Right kidney (tissue), 9 donors: ENCODE measurements at places on chromosomes 7 and 10.

DNA sequence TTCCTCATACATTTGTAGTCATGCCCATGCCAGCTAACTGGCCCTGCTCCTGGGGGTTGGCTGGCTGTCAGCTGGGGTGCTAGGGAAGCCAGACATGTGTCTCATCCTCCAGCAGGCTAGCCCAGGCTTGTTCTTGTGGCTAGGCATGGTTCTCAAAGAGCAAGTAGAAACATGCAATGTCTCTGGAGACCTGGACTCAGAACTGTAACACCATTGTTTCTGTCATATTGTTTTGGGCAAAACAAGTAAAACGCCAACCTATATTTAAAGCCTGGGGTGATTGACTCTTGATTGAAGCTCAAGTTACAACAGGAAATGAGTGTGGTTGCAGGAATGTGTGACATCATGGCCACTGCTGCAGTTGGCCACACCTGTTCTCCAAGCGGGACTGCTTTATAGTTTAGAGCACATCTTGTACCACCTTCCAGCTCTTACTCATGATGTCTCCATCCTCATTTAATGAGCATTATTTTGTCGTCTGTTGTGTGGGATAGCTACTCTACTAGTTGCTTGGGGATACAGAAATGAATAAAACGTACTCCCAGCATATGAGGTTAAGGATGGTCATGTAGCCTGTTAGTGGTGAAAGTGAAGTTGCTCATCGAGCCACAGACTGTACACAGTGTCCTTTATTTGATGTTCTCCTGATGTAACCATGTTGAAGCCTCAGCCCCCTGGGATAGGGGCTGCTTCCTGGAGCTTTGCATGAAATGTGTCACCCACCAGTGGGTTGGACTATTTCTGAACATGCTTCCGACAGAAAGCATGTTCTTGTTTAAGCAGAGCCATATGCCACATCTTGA, 168.4 kb downstream of the SORCS3 start:
- no peak for DNase-seq

DNA sequence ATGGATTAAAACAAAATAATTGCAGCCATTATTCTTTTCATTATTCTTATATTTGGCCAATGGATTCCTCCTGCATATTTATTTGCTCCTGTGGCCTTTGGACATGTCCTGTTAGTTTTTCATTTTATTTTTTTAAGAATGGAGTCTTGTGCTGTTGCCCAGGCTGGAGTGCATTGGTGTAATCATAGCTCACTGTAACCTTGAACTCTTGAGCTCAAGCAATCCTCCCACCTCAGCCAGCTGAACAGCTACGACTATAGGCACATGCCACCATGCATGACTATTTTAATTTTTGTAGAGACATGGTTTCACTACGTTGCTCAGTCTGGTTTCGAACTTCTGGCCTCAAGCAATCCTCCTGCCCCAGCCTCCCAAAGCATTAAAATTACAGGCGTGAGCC, 42.7 kb upstream of the SRI start:
- DNase-seq = no peak

- no peak for DNase-seq
Observed at GRCh38 chr7:47170516-47170915, 411.4 kb downstream of the TNS3 start.

GRCh38 chr10:19367176-19367575, 318.6 kb downstream of the MALRD1 start:
- no peak for DNase-seq

DNA sequence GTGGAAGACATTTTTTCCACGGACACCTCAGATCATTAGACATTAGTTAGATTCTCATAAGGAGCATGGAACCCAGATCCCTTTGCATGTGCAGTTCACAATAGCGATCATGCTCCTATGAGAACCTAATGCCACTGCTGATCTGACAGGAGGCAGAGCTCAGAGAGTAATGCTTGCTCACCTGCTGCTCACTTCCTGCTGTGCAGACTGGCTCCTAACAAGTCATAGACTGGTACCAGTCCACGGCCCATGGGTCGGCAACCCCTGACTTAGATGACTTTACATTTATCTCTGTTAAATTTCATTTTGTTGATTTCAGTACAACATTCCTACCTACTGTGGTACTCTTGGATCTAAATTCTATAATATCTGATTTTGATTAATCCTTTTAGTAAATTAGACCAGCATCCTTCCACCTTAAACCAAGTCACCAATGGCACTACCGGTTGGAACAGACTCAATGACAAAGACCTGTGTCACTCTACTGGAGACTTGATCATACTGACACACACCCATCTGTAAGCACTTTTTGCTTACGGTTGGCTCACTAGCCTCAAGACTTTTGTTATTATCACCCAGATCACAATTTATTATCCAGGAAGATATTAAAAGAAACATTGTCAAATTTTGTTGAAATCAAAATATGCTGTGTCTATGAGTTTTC, 8.0 kb upstream of the CCDC71L start:
- DNase-seq = no peak

DNA sequence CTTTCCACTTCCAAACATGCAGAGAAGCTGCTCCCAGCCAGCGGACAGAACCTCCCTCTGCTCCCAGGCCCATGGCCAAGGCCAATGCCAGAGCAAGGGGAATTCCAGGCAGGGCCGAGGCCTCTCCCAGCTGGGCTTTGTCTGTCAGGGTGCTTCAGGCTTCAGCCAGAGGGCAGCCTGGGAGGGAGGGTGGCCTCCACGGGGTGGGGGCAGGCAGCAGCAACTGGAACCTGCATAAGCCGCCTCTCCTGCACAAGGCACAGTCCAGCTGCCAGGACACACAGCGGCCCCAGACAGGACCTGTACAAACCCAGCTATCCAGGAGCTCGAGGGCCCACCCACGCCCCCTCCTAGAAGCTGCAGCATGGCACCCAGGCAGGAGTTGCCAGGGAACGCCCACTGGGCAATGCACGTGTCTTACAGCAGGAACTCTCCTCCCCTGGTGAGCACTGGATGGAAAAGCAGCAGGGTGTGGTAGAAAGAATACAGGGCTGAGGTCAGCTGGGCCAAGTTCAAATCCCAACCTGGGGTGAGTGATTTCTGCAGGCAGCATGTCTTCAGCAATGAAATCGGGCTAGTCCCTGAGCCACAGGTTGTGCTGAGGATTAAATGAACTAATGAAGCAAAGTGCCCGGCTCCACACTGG, 7.6 kb downstream of the FAM53B start:
- no peak for DNase-seq

- no peak for DNase-seq
Observed at GRCh38 chr7:44103923-44104859, at the start of gene AEBP1. TSS of gene AEBP1 (plus strand) at chr7:44104345. CDS start at chr7:44104666, 321 bp downstream.

GRCh38 chr10:46514431-46514861, 42.0 kb downstream of the GPRIN2 start:
- DNase-seq = no peak

GRCh38 chr10:23191764-23192711, at the start of gene PTF1A:
TSS of gene PTF1A (plus strand) at chr10:23192312. CDS start at chr10:23192531, 219 bp downstream.
- DNase-seq = peak; percentile 61

DNA sequence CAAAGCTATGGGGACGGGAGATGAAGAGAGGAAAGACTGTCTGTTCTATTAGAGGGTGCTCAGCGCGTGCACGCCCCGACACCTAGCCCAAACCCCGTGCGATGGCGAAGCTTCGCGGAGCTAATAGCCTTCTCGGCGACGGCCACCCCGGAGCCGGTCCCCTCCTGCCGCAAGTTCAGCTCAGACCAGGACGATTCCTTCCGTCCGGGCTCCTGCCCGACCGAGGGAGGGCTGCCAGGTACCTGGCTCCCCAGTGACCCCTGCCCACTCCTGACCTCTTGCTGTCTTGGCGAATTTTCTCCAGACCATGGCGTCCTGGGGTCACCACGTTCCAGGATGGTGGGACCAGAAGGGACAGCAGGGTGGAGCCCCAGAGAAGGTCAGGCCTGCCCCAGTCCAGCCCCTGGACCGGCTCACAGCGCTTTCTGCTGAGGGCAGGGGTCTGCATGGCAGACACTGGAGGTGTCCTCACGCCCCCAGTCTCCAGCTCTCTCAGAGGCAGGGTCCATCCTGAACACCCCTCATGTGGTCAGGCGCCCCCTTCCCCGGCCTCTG, 36.7 kb downstream of the UNCX start:
- DNase-seq = no peak

GRCh38 chr7:30846378-30846777, 65.3 kb upstream of the AQP1 start:
- DNase-seq = no peak

DNA sequence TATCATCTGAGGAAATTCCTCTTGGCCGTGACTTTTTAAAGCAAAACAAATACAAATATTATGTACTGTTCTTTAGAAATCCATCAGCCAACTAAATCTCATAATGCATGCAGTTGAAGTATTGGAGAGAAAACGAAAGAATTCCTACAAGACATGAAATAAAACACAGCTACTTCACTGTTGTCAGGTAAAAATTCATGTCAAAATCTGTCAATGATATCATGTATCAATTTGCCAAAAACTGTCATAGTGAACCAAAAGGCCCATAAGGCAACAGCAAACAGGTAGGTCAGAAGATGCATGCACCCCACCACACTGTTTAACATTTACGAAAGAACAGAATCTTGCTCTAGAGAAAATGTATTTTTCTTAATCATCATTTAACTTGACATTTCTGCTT, 2.3 kb downstream of the GPR22 start:
- no peak for DNase-seq

GRCh38 chr10:73759512-73760115, 15.4 kb downstream of the SEC24C start:
- no peak for DNase-seq

DNA sequence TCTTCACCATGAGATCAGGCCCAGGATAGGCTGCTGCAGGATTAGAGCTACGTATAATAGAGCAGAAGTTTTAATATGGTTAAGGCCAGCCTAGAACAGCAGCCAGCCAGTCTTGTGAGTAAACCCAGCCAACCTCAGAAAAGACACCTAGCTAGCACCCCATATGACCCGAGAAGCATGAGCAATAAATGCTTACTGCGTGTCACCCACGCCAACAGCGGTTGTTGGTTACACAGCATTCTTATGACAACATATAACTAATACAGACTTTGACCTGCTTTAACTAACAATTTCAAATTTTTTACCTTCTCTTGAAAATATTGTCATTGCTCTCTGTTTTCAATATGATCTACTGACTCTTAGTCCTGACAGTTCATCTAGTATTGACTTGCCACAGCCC, 105.7 kb downstream of the HBP1 start:
- DNase-seq = no peak

DNA sequence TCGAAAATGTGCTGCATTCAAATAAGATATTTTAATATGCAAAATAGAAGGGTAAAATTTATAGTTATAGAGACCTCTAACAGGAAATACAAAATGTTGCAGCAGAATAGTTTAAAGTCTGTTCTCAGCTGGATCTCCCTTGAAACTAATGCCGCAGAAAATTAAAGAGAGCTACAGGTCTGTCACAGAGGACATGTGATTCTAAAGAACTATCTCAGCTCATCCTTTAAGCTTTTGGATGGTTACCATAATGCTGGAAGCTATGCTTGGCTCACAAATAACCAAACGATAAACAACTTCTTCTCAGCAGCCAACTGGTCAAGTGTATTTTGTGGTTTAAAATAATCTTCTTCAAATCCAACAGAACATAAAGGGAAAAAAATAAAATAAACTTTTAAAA, 353.0 kb downstream of the PARD3 start:
- no peak for DNase-seq

GRCh38 chr10:124324451-124324850, 94.3 kb downstream of the OAT start:
- no peak for DNase-seq

DNA sequence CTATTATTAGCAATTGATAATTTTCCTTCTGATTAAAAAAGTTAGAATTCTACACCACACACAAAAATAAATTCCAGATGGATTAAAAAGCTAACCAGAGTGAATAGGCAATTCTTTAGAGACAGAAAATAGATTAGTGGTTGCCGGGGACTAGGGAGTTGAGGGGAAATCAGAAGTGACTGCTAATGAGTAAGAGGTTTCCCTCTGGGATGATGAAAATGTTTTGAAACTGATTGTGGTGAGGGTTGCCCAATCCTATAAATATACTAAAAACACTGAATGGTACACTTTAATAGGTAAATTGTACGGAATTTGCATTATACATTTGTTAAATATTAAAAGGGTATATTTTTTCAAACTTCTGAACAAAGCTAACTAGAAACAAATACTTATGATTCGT, 214.9 kb downstream of the GPAM start:
- DNase-seq = no peak

GRCh38 chr7:28409716-28410627, 2.3 kb upstream of the CREB5 start:
- DNase-seq = peak; percentile 86

- DNase-seq = no peak
Observed at GRCh38 chr10:125742465-125742864, 23.0 kb downstream of the EDRF1 start.

DNA sequence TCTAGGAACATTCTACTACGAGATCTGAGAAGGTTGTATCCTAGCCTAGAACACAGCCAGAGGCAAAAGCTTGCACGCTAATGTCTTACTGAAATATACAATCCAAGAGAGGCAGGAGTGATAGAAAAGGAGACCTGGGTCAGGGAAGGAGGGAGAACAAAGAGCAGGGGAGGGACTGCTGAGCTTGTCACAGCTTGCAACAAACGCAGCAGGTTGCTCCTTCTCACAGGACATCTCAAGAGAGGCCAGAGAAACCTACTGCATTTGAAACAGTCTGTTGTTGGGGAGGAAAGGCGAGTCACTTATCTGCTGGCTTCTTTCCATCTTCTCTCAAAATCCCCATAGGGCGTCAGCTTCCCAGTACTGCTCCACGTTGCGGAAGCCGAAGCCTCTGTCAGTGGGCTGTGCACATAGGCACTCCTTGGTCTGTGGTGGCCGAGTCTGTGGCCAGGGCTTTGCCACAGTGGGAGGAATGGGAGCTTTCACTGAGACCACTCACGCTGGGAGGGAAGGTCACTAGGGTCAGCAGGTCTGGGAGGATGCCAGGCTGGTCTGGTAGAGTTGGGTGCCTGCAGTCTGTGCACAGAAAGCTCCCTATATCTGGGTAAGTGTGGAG, 25.8 kb upstream of the GPNMB start:
- DNase-seq = no peak

DNA sequence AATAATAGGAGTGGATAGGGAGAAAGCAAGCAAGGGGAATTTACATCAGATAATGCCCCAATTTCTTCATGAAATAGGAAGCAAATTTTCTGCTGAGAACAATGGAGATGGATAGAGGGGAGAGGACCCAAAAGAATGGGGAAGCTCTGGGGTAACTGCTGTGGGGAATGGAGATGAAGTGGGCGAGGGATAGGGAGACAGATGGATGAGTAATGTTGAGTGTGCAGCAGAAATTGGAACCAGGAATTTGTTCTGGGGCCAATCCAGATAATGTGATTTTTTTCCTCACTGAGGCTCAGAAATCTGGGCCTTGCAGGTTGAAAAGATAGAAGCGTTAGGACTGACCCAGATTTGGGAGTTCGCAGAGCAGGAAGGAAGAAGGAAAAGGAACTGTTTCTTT, 24.5 kb upstream of the MRC1 start:
- DNase-seq = no peak

- DNase-seq = no peak
Observed at GRCh38 chr7:16399916-16400892, 21.1 kb downstream of the CRPPA start.

GRCh38 chr7:123748171-123748733, 551 bp downstream of the WASL start:
- DNase-seq = no peak

GRCh38 chr10:105075031-105075430, 433.9 kb downstream of the SORCS3 start:
- DNase-seq = no peak

- no peak for DNase-seq
Observed at GRCh38 chr7:926061-927030, 28.1 kb downstream of the ADAP1 start.
